ENCODE measurements at places on chromosomes 2 and 18. TPM values are rescaled to one million over a fixed set of nuclear protein-coding genes. Genes with fewer than 3 reads are reported as not detected.
A peak's percentile ranks its signal among the peaks of the same experiment; 100 is the strongest.

MC4R gene
- total RNA-seq: not detected

PRKAG3 gene
- not detected for total RNA-seq

IGFBP5 gene
- total RNA-seq: 187 TPM

TEX51 gene
- total RNA-seq: not detected

DNA sequence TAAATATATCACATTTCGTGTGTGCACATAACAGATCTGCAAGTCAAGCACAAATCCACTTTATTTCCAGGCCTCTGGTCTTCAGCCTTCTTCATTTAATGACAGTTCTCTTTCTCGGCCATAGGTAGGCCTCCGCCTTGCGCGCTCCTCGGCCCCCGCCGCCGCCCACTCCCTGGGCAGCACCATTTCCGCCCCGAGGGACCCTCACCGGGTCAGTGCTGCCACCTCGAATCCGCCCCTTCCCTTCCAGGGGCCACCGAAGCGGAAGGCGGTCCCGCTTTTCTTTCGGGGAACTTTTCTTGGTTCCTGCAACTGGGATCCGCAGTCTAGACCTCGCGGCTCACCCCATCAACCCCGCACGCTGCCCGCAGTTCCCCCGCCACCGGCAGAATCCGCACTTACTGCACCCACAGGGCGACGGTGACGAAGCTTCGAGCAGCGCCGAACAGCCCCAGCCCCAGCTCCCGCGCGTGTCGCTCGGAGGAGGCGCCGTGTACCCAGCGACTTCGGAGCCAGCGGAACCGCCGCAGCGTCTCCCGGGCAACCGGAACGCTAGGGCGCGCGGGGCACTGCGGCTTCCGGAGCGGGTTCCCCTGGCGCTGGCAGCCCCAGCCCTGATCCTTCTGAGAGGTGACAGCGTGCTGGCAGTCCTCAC lies at the start of gene CDKL4:
TSS of gene CDKL4 (minus strand) at position 502 of the 655 bp plus-strand sequence.
- H3K4me1 ChIP-seq: peaks cover 9% of the 10 kb centered on the region
- no peaks in the 10 kb centered on the region for H3K27me3 ChIP-seq
- H3K36me3 ChIP-seq: peaks cover 6% of the 10 kb centered on the region
- no peak within 1 kb of the TSS for H3K27ac ChIP-seq
- peak; percentile 38 for DNase-seq

DNA sequence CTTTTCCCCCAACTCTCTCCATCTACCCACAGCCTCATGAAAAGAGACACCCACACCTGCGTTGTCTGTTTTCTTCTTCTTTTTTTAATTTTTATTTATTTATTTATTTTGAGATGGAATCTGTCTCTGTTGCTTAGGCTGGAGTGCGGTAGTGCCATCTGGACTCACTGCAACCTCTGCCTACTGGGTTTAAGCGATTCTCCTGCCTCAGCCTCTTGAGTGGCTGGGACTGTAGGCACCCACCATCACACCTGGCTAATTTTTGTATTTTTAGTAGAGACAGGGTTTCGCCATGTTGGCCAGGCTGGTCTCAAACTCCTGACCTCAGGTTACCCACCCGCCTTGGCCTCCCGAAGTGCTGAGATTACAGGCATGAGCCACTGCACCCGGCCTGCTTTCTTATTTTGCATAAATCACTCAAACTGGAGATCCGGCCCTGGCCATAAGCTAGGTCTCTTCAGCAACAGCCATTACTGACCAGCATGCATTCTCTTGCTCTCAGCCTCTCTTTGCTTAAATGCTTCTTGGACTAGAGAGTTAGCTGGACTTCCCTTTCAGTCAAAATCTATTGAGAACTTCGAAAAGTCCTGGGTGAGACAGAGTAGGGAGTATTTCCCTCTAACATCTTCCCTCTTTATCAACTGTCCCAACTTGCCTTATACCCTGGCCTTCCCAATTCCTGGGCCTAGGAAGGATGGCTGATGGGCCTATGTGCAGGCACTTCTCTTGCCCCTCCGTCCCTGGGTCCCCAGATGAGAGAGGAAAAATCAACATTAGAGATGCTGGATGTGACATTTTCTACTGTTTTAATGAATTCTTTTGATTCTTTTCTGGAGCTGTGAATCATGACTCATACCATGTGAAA lies 27.3 kb downstream of the MYCN start:
- no peaks in the 10 kb centered on the region for H3K36me3 ChIP-seq
- no peak overlapping the region for H3K27ac ChIP-seq
- DNase-seq: no peak
- H3K4me1 ChIP-seq: no peaks in the 10 kb centered on the region
- H3K27me3 ChIP-seq: peaks cover 6% of the 10 kb centered on the region

DNA sequence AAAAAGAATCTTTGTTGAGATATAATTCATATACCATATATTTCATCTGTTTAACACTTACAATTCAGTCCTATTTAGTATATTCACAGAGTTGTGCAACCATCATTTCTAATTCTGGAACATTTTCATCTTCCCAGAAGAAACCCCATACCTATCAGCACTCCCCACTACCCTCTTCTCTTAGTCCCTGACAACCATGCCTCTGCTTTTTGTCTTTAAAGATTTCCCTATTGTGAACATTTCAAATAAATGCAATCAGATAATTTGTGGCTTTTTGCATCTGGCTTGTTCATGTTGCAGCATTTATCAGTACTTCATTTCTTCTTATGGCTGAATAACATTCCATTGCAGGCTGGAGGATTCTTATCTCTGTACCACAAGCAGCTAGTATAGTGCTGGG lies 305.9 kb upstream of the MEX3C start:
- H3K27ac ChIP-seq: no peak overlapping the region
- no peaks in the 10 kb centered on the region for H3K4me1 ChIP-seq
- no peaks in the 10 kb centered on the region for H3K27me3 ChIP-seq
- no peak for DNase-seq

GRCh38 chr2:198518935-198519334 lies 714.5 kb downstream of the PLCL1 start:
- no peak overlapping the region for H3K27ac ChIP-seq
- no peak overlapping the region for H3K4me3 ChIP-seq
- no peaks in the 10 kb centered on the region for H3K27me3 ChIP-seq
- H3K36me3 ChIP-seq: no peaks in the 10 kb centered on the region
- H3K4me1 ChIP-seq: no peaks in the 10 kb centered on the region
- no peak for DNase-seq

DNA sequence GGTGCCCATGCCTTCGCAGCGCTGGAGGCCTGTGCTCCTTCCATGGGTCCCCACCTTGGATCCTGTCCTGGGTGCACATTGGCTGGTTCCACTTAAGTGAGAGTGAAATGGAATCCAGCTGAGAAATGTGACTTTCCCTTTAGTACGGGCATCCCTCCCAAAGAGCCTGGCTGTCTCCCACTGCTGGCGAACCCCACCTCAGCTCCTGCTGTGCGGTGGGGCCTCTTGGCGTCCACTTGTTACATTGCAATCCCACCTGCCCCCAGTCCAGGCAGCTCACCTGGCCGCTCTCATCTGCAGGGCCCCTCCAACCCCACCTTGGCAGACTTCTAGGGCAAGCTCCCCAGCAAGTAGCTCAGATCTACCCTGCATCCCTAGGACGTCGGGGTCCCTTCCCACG lies 35.5 kb upstream of the GNAL start:
- peaks cover 29% of the 10 kb centered on the region for H3K27me3 ChIP-seq
- H3K4me3 ChIP-seq: no peak overlapping the region
- no peak for DNase-seq
- H3K27ac ChIP-seq: no peak overlapping the region
- H3K36me3 ChIP-seq: no peaks in the 10 kb centered on the region
- no peaks in the 10 kb centered on the region for H3K4me1 ChIP-seq

All from heart right ventricle (tissue), 16 donors.